RPMI8226 (cell line): ENCODE measurements at places on chromosomes 6 and 20.

DNA sequence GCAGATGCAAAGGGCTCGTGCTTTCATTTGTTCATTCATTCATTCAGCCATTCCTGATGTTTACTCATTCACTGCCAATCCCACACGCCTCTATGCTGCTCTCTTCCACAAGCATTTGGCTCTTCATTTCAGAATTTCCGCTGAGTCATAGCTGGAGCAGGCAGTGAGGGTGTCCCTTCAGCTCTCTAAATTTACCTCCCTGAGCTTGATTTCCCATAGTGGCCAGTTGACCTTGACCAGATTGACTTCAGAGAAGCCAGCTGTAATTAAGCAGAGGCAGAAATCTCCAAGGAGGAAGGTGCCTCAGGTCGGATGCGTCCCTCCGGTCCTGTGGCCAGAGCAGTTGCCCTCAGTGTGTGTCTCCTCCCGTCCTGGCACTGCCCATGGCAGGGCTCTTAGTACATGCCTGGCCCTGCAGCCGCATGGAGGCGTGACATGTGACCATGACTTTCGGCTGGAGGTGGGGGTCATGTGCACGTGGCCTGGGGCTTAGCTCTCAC, 267.2 kb upstream of the ECI2 start:
- no peak for DNase-seq

GRCh38 chr6:166616261-166617238, 10.5 kb downstream of the RPS6KA2 start:
- DNase-seq, result no peak

- DNase-seq, result no peak
Observed at GRCh38 chr6:35024551-35025054, 116.5 kb downstream of the TCP11 start.

- DNase-seq, result peak; percentile 4
Observed at GRCh38 chr6:90860822-90861601, 274.1 kb upstream of the MAP3K7 start.

GRCh38 chr6:11083491-11083890, 10.1 kb upstream of the SMIM13 start:
- no peak for DNase-seq

- DNase-seq, result peak; percentile 15
Observed at GRCh38 chr20:57902473-57902872, 192.7 kb upstream of the PMEPA1 start.

- peak; percentile 50 for DNase-seq
Observed at GRCh38 chr6:80638213-80639055, 532.0 kb downstream of the BCKDHB start.

- peak; percentile 33 for DNase-seq
Observed at GRCh38 chr6:134010974-134011373, 41.5 kb downstream of the SLC2A12 start.

GRCh38 chr6:41783106-41783780, 2.7 kb downstream of the PRICKLE4 start:
- no peak for DNase-seq

DNA sequence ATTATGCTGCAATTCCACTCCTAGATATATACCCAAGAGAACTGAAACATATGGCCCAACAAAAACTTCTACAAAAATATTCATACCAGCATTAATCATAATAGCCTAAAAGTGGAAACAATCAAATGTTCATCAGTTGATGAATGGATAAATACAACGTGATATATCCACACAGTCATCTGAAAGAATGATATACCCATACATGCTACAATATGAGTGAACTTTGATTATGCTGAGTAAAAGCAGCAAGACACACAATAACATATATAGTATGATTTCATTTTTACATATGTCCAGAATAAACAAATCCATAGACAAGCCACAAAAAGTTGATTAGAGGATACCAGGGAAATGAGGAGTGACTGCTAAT, 30.7 kb downstream of the CDK19 start:
- DNase-seq, result no peak

- DNase-seq, result no peak
Observed at GRCh38 chr20:62929051-62929538, 2.8 kb upstream of the DIDO1 start.

GRCh38 chr6:133991096-133991593, 38.1 kb downstream of the TBPL1 start:
- DNase-seq, result no peak

- DNase-seq, result no peak
Observed at GRCh38 chr6:7290079-7290478, 22.9 kb downstream of the SSR1 start.

DNA sequence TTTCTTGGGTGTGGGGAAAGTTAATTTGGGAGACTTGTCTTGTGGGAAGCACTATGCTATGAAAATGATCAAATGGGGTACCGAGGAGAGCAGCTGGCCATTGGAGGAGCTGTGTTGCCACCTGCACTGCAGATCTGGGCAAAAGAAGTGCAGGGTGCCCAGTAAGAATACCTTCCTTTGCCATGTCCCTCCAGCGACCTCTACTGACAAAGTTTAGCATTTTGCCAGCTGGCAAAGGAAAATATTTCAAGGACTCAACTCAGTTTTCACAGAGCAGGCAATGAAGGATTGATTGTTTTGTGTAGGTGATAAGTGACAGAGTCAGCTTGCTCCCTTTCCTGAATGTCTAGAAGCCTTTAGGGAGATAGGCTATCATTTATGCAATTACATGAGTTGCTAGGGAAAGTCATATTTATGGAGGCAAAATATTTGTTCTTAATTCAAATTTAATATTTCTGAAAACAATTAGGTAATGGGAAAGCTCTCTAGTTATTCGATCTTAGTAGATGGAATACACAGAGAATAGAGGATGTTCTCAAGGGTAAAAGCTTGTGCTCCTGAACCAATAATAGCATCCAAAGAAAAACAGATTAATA, 118.4 kb downstream of the FARS2 start:
- DNase-seq, result peak; percentile 84

GRCh38 chr20:60228255-60228654, 270.0 kb downstream of the CDH26 start:
- peak; percentile 30 for DNase-seq

GRCh38 chr6:162615016-162615705, 112.4 kb downstream of the PRKN start:
- DNase-seq, result no peak

DNA sequence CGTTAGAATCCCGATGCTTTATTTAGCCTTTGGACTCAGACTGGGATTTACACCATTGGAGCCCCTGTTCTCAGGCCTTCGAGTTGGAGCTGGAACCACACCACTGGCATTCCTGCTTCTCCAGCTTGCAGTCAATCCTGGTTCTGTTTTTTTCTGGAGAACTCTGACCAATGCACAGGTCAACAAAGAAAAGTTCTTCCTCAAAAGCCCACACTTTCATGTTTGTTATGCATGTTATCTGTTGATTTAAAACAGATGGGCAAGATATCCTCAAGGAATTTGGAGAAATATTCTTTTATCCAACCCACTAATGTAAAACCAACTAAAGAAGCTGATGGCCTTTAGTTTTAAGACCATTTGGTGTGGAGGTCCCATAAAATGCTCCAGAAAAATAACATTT, 205.7 kb downstream of the ANKRD60 start:
- no peak for DNase-seq

GRCh38 chr6:160248538-160248937, 10.1 kb downstream of the SLC22A2 start:
- no peak for DNase-seq

DNA sequence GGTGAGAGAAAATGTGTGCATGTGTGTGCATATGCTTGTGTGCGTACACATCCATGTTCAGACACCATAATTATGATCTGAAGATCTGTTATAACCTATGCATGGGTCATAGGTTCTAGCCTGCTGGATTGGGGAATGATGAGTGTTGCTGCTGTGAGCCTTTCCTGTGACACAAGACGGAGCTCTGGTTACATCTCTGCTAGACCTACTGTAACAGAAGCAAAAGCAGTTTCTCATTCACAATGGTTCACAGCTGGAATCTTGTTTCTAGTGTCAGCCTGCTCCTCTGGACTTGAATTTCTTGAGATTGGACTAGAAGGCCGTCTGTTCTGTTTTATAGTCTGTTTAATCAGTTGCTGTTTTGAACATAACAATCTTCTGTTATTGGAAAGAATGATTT, 40.1 kb downstream of the DEFB114 start:
- no peak for DNase-seq

GRCh38 chr6:39130691-39131090, 15.7 kb upstream of the SAYSD1 start:
- DNase-seq, result no peak

- no peak for DNase-seq
Observed at GRCh38 chr20:37314099-37314498, 24.6 kb downstream of the MANBAL start.

- DNase-seq, result no peak
Observed at GRCh38 chr6:111802015-111802414, 71.2 kb downstream of the FYN start.

GRCh38 chr20:13202565-13202964, 18.5 kb upstream of the ISM1 start:
- DNase-seq, result no peak

GRCh38 chr6:10759884-10760329, 12.3 kb downstream of the TMEM14B start:
- DNase-seq, result no peak

DNA sequence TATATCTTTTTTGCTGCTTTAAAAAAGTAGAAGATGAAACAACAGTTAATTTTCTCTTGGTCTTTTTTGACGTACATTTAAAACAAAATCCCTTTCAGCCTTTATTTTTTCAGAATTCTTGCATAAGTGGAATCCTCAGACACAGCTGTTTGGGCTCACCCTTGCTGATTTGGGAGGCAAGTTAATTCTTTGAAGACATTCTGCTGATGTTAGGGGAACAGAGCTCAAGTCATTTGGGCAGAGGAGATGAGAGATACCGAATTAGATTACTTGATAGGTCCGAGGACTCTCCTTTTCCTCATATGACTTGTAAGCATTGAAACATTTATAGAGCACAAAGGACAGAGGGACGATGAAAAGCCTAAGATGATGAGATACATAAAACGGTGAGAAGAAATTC, 567.9 kb upstream of the CITED2 start:
- DNase-seq, result no peak
